ENCODE measurements at places on chromosomes 4 and X.

- no peak for DNase-seq
Observed at GRCh38 chrX:843306-843705, 212.7 kb downstream of the SHOX start.

DNA sequence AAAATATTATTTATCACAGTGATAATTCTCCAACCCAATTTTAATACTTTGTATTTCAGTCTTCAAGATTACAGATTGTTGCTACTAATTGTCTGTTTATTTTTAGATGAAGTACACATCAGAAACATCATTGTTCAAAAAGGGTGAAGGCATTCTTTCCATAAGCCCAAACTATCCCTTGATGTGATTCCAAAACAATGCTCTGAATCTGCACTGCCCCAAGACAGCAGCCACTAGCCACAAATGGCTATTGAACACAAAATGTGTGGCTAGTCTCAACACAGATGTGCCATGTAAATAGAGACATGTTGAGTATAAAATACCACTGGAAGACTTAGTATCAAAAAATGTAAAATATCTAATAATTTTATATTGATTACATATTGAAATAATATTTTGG is 150.7 kb upstream of the MAB21L2 start:
- no peak for DNase-seq

DNA sequence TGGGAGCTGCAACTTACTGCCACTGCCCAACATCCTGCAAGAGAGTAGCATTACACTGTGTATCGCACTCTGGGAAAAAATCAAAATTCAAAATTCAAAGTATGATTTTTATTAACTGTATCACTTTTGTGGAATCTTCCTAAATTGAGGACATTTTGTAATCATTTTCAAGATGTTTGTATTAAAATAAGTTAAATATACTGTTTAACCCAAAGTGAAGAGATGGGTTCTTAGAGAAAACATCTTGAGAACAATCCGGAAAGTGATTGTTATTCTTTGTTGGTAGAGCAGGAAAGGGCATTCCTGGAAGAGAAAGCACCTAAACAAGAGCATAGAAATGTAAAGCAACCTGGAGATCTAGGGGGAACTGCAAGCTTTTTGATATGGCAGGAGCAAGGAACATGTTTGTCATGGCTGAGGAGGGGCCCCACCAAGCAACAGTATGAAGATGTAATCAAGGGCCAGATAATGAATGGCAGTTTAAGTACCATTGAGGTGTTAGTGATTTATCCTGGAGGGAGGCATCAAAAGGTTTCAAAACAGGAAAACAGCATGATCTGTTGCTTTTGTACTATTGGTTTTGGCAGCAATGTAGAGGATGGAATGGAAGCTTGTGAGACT is 14.1 kb upstream of the SEC24D start:
- DNase-seq, result no peak

DNA sequence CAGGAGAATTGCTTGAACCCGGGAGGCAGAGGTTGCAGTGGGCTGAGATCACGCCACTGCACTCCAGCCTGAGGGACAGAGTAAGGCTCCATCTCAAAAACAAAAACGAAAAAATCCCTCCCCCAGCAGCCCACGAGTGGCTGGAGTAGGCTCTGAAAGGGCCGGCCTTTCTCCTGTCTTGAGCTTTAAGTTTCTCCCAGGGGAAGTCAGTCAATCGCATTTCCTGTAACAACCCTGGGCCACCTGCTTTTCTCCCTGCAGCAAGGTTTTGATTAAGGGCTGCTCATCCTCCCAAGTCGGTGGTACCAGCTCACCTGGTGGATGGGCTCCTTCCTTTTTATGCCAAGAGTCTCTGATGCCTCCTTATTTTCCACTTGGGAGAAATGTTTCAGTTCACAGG is 2.0 kb upstream of the NYX start:
- no peak for DNase-seq
